ENCODE measurements at places on chromosomes 16 and 17. TPM values are rescaled to one million over a fixed set of nuclear protein-coding genes. Genes with fewer than 3 reads are reported as not detected.

GRCh38 chr16:51876934-51877333, 670.0 kb downstream of the TOX3 start:
- DNase-seq: no peak

- DNase-seq: no peak
These were observed 42.9 kb upstream of the IL21R start for GRCh38 chr16:27359051-27359450.

DNA sequence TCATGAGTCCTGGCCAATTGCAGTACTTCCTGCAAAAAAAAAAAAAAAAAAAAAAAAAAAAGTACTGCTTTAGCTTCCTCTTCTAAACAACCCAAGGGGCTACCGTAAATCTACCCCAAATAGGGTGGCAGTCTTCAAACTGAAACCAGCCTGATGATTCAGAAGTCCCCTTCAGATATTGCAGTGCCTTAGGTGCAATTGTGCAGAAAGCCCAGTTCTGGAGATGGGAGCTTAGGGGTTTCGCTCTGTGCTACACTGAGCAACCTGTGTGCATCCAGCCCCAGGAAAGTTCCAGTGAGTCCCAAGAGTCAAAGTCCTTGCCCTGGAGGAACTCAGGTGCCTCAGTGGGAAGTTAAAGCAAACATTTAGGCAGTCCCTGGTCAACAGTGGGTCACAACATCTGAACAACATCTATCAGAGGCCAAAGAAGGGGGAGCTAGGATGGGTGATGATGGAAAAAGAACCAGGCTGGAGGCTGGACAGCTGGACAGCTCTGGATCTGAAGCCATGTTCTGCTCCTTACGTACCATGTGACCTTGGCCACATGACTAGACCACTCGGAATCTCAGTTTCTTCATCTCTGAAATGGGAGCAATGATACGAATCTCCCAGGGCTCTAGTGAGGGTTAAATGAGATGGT, 6.7 kb upstream of the CIITA start:
- no peak for DNase-seq

PTX4 gene
- total RNA-seq: 0.20 TPM
